Cardiac septum (tissue), 1 donor: ENCODE measurements at places on chromosomes 13 and 19. TPM values are rescaled to one million over a fixed set of nuclear protein-coding genes. Genes with fewer than 3 reads are reported as not detected.

GRCh38 chr13:104592127-104592526 lies 1525.9 kb upstream of the SLC10A2 start:
- no peak for DNase-seq

DNA sequence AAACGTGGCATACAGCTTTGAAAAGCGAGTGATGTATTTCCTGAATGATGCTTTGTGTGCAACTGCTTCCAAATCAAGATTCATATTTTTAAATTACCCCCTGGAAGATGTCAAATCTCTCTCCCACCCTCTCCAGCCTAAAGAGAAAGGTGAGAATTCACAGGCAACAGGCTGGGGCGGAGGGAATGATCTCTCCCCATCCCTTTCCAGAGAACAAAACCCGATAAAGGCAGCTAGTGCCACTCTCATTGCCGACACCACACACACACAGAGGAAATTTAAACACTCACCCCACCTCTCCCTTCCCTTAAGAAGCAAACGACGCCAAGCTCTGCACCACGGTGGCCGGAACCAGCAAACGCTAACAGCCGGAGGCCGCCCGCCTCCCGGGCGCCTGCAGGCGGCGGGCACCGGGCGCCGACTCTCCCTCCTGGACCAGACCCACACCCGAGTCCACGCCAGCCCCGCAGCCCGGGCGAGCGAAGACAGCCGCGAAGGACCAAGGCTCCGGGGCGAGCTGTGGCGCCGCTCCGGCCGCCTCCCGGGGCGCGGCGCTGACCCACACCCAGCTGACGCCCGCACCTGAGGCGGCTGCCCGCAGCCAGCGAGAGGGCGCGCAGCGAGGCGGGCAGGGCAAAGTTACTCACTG lies 477 bp downstream of the LNX2 start:
- peak; percentile 77 for DNase-seq

DNA sequence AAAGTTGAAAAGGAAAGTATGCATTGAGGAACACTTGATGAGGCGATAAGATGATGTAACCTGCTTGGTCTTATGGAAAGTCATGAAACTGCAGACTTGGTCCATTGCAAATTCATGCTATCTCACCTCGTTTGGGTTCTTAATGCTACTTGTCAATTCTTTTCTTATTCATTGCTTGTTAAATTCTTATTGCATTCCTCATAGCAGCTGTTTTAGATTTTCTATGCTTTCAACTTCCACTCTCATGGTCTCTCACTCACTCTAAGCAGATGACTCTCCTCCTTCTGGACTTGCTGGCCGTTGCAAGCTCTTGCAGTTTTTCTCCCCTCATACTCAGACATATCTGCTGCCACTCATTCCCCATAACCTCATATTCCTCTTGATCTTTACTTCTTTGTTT lies 67.8 kb upstream of the CSNK1A1L start:
- DNase-seq, result no peak

- DNase-seq, result no peak
Observed at GRCh38 chr13:74210693-74211393, 76.6 kb upstream of the KLF12 start.

- no peak for DNase-seq
Observed at GRCh38 chr19:42378225-42379215, 11.6 kb downstream of the CNFN start.

GRCh38 chr13:46094478-46094877 lies 10.4 kb downstream of the CPB2 start:
- DNase-seq, result no peak

Gene ZFP14
- 3.2 TPM for total RNA-seq

Gene LRRC63
- total RNA-seq, result not detected
